NCI-H1436 treated with DMSO at 0.1 percent for 48 hours (cell line): ENCODE measurements at places on chromosomes 6 and 20.

GRCh38 chr20:38243709-38244020, 16.9 kb downstream of the KIAA1755 start:
- no peak for DNase-seq

- DNase-seq, result no peak
Observed at GRCh38 chr6:125486881-125487280, 185.1 kb upstream of the HDDC2 start.

- DNase-seq, result peak; percentile 9
Observed at GRCh38 chr6:25485821-25486534, 166.0 kb upstream of the SCGN start.

DNA sequence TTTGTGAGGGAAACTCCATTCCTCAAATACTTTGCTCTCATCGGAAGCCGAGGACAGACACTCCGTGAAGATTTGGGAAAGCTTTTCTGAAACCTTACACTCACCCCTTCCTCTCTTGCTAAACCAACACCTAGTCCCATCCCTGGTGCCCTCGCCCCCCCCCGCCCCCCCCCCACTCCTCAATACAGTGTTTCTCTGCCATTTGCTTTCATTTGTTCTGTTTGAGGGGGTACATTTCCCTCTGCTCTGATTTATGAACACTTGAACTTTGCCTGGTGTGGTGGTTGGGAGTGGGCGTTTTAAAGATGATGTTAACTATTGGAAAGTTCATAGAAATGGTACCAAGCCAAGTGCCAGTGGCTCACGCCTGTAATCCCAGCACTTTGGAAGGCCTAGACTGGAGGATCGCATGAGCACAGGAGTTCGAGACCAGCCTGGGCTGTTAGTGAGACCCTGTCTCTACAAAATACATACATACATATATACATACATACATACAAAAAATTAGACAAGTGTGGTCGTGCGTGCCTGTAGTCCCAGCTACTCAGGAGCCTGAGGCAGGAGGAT, 1.1 kb downstream of the RAB32 start:
- DNase-seq, result no peak

GRCh38 chr6:16555550-16555949, 205.7 kb downstream of the ATXN1 start:
- DNase-seq, result no peak

GRCh38 chr6:109460161-109460829, 4.7 kb upstream of the MICAL1 start:
- DNase-seq, result no peak
